CD4-positive, alpha-beta T cell treated with Interferon alpha-2 for 1 hour (primary cell): ENCODE measurements at places on chromosomes 12 and 14.

DNA sequence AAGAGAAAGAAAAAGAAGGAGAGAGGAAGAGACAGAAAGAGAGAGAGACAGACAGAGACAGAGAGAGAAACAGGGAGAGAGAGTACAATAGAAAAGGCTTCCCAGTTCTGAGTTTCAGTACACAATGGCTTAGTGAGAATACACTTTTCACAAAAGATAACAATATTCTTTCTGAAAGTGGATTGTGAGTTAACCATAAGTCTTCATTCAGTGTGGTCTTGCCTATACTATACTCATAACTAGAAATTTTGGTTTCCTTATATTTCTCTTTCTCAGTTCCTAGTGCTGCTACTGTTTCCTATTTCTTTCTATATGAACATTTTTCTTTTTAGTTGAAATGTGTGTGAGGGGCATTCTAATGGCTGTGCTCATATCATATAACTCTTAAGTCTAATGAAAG is 9.3 kb downstream of the CD163L1 start:
- no peak for DNase-seq

GRCh38 chr12:57175428-57176138 is 28.2 kb upstream of the LRP1-AS start:
- DNase-seq: peak; percentile 49

- DNase-seq: no peak
Measured at GRCh38 chr14:94689985-94690400, 77.8 kb downstream of the SERPINA3 start.

GRCh38 chr12:5102261-5102789 is 58.6 kb downstream of the KCNA5 start:
- no peak for DNase-seq

GRCh38 chr14:54653712-54654469 is 87.0 kb downstream of the SAMD4A start:
- no peak for DNase-seq

DNA sequence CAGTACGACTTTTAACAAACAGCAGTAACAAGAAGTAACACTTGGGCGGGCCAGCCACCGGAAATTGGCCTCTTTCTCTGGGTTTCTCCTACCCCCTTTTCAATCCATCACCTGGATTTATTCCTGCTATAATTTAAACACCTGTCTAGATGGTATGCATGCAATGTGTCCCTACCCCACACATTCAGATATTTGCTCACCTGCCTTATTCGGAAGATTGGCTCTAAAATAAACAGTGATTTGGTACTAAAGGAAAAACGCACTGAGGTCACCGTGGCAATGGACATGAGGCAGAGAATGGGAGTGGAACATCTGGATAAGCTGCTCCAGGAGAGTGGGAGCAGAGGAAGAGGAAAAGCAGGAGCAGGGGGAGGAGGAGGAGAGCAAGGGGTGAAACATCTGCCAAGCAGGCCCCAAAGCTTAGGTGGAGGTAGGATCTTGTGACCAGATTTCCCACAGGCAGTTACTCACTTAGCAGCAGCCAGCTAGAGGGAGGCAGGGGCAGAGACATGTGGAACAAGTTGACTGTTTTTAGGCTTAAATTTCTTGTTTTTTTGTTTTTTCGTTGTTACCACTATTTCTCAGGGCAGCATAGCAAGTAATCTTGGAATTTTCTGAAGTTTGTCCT is 150.9 kb downstream of the TTLL5 start:
- DNase-seq: no peak

DNA sequence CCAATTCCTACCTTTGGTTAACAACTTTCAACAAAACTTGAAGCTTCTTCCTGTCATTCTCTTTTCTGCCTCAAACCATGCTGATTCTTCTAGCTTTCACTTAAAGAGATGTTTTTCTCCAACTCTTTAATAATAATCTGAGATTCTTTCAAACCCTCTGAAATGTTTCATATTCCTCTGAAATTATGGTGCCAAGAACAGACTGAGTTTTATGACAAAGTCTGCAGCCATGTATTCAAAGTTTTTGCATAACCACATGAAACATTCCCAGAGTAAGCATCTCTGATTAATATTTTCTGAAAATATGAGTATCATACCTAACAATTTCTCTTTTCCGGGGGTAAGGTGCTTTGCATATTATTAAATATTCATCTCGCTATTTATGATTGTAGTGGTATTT is 59.1 kb upstream of the DCN start:
- DNase-seq: no peak

DNA sequence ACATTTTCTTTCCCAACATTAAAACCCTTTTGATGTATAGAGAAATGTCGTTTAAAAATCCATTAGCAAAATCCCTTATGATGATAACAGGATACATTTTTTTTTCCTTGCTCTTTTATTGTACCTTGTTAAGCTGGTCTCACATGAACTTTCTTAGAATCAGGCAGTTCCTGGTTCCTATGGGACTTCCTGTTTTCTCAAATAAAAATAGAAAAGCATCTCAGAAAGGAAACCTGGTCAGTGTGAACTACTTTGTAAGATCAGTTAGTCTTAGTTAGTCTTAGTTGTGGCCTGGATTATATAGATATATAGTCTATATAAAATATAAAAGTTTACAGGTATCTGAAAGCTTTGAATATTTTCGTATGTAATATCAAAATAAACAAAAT is 40.3 kb downstream of the LEMD3 start:
- DNase-seq: no peak

DNA sequence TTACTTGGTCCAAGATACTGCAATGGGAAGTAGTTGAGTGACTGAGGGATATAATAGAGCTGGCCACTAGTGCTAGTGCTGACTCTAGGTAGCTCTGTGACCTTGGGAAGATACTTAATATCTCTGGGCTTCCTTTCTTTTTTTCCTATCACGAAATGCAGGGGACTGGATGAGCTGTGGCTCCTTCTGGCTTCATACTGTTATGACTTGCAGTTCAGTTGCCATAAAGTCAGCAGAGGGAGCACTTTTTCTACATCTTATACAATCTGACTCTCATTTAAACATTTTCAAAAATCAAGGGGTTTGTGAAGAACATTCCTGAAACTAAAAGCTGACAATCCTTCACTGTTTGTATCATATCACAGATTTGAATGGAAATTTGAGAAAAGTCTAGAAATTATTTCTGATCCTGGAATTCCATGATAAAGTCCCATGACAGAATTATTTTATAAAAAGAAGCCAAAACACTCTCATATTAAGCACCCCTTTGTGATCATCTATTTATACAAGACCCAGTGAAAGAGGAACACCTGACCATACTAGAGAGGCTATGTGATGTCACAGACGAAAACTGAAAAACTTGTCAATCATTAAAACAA is 5.3 kb downstream of the BHLHE41 start:
- DNase-seq: no peak

GRCh38 chr12:126581655-126582054 is 1516.4 kb downstream of the AACS start:
- DNase-seq: no peak

DNA sequence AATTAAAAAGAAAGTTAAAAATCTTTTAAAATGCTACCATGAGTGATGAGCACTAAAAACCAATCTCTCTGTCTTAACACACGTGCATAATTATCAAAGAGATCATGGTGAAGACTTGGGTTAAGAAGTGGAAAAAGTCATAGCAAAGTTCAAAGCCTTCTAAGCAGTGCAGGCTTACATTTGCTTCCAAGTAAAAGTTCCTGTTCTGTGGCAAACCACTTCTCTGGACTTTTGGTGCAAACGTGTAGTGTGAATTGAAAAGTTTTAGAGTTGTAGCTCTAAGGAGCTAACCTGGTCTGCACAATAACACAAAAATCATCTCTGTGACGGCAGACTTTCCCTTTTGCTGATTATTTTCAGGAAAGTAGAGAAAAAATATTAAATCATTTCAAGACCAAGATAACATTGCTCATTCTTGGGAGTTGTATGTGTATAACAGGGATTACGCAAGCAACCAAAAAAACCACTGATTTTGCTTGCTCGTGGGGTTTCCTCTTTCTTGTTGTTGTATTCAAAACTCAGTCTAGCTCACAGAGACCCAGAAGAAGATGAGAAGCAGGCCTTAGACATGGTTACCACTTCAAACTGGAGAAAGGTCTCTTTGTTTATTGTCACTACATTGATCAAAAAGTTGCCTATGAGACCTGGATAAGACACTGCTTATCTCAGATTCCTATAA is 2.3 kb upstream of the GLIPR1 start:
- DNase-seq: peak; percentile 73

GRCh38 chr14:94390372-94391086 is 2.1 kb upstream of the SERPINA1 start:
- peak; percentile 65 for DNase-seq

DNA sequence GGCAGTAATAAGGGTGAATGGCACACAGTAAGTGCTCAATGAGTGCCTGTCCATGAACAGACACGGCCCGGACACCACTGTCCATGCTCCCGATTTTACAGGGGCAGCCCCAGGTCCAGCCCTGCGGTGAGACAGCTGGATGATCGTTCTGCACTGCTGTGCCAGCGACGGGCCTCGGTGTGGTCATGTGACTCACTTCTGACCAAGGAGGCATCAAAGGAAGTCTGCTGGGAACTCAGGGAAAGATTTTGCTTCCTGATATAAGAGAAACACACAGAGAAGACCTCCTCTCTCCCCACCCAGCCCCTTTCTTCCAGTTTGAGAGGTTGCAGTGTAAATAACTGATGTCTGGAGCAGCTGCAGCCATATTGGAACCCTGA is 126.6 kb downstream of the SCARB1 start:
- DNase-seq: no peak

GRCh38 chr14:43169722-43170121 is 1337.4 kb downstream of the FSCB start:
- no peak for DNase-seq

- DNase-seq: no peak
Measured at GRCh38 chr14:102086709-102086971, 204 bp downstream of the HSP90AA1 start.

DNA sequence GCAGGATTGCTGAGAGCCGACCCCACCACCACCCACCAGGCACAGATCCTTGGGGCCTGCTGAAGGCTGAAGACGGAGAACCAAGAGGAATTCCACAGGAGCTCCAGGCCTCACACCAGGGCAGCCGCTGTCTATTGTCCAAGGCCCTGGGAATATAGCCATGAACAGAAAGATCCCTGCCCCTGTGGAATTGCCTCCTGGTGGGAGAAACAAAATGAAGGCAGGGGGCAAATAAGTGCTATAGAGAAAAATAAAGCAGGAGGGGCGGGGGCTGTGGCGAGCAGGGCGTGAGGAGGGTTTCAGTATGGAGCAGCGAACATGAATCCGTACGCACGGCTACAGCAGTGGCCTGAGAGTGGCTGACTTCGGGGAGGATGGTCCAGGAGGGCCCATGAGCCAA is 96.1 kb downstream of the EML1 start:
- DNase-seq: no peak

GRCh38 chr12:24902511-24903328 is 46.2 kb downstream of the BCAT1 start:
- no peak for DNase-seq

DNA sequence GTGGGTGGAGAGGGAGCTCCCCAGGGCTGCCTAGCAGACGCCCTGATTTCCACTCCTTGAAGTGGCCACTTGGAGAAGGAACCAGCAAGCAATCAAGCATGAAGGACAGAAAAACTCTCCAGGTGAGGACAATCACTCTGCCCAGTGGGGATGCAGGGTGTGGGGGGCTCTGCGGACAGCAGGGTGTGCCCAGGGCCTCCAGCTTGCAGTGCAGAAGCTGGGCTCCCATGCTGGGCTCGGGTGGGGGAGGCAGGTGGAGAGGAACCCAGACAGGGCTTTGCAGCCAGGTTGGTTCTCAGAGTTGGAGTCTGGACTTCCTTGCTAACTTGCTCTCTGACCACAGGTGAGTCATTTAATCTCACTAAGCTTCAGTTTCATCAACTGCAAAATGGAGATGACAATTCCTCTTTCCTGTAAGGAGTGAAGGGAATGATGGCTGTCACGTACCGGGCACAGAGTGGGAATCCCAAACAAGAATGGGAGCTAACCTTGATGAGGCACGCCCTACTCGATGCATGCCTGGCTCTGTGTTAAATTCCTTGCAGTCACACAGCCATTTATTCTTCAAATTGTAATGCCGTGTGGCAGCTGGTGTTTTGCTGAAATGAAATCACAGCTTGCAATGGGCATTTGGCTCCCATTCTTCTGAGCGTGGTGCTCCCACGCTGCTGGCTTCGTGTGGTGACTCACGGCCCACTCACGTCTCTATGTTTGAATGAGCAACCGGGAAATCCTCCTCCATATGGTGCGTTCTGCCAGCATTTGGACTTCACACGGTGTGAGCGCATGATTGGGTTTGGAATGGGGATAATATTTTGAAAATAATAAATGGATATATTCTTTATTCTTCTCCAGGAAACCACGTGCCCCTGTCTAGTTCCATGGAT is 75.2 kb downstream of the PRIMA1 start:
- no peak for DNase-seq

DNA sequence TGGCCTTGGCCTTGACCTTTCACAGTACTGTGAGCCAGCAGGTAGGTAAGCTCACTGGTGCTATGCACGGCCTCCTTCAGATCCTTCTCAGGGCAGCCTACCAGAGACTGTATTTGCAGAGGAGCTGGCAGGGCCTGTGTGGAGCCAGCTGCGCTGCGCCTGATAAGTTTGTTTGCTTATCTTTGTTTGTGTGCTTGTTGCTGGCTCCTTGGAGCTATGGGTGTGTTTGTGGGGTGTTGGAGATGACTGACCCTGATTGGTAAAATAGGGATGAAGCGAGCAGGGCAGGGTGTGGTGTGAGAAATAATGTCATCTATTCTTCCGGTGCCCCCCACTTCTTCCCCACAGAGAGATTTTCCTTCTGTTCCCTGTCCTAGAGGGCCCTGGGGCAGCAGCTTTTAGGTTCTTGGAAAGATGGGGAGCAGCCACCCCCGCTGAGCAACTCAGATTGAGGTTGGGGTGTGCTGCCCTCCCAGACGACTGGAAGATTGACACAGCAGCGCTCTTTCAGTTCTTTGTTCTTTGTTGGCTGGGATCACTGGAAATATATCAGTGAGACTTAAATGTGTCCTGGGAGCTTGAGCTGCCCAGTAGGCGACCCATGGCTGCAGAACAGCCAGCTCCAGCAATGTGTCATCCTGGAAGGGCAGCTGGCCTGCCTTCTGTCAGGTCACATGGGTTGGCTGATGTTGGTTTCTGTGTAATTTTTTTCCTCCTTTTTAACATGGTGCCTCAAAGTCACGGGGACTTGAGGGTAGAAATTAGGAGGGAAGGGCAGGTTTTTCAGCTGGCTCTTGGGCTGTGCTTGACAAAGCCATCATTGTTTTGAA is 19.6 kb downstream of the MLXIP start:
- DNase-seq: no peak
